ENCODE measurements at places on chromosomes 3 and 15.

DNA sequence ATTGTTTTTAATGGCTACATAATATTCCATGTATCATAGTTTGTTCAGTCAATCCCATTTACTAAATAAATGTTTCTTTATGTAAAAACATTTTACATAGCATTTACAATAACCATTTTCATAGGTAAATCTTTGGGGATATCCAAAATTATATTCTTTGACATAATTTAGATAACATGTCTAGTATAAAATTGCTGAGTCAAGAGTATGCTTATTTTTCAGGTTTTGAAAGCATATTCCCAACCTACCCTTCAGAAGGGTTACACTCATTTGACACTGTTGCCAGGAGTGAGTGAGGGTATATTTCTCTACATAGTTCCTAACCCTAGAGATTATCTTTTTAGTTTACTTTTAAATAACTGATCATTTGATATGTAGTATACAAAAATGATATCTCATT, 84.6 kb upstream of the ADAMTSL3 start:
- DNase-seq: no peak

DNA sequence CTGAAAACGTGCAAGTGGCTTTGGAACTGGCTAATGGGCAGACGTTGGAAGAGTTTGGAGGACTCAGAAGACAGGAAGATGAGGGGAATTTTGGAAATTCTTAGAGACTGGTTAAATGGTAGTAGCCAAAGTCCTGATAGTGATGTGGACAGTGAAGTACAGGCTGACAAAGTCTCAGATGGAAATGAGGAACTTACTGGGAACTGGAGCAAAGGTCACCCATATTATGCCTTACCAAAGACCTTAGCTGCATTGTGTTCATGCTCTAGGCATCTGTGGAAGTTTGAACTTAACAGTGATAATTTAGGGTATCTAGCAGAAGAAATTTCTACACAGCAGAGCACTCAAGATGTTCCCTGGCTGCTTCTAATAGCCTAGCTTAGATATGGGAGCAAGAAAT, 28.6 kb upstream of the SERPINI2 start:
- DNase-seq: no peak

- DNase-seq: no peak
Measured at GRCh38 chr3:98545940-98546339, 14.2 kb downstream of the GPR15 start.

- no peak for DNase-seq
Measured at GRCh38 chr3:115397433-115397832, 225.9 kb upstream of the GAP43 start.

DNA sequence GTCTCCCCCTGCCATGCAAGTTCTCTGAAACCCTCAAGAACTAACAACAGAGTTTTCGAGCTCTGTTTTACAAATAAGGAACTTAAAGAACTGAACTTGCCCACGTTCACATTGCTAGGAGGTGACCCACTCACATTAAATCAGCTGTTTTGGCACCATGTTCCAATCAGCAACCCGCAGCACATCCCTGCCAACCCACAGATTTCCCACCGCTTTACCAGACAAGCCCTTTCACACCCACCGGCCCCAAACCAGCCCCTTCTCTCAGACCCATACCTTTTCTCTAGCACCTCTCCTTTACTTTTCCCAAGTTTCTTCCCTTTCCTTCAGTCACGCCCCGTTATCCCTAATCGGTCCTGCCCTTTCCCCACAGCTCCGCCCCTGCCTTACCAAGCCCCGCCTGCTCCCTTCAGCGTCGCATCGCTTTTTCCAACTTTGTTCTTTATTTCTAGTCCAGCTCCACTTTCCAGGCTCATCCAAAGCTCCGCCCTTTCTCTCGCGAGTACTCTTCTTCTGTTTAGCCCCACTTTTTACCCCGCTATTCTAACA, 804 bp upstream of the BRPF1 start:
- no peak for DNase-seq

DNA sequence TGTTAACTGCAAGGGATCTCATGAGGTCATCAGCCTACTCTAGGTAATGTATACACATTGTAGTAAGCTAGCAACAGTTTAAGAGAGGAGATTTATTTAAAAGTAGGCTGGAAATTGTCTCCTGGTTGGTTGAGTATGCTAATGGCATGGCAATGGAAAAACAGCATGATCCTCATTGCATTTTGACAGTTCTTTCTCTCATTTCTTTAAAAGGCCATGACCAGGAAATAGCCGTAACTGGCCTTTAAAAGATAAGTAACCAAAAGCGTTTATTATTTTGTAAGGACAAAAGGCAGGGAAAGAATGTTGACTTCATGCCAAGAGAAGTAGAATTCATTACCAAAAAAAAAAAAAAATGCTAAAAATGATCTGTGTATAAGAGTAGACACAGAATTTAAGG, 310.3 kb downstream of the FGF12 start:
- no peak for DNase-seq

DNA sequence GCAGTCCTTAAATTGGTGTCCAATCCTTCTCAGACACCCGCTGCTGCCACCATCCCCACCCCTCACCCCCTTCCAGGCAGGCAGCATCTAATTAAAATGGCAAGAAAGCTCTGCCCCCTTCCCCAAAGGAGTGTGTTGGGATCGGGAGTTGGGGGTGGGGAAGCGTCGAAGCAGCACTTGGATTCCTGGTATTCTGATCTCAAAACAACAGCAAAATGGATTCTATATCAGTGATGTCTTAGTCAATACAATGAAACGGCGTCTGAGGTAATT, 1.4 kb downstream of the TNIK start:
- no peak for DNase-seq

DNA sequence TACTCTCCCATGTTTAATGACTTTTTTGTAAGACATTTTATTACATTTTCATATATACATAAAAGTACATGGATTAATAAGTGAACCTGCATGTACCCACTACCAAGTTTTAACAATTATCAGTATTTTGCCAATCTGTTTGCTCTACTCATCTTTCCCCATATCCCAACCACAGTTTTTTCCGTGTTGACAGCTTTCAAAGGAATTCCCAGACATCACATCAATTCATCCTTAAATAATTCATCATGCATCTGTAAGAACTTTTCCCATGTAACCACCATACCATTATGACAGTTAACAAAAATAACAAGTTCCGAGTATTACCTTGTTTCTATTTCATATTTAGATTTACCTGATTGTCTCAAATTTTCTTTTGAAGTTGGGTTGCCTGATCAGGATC, 436.7 kb downstream of the PDCD6IP start:
- DNase-seq: no peak

DNA sequence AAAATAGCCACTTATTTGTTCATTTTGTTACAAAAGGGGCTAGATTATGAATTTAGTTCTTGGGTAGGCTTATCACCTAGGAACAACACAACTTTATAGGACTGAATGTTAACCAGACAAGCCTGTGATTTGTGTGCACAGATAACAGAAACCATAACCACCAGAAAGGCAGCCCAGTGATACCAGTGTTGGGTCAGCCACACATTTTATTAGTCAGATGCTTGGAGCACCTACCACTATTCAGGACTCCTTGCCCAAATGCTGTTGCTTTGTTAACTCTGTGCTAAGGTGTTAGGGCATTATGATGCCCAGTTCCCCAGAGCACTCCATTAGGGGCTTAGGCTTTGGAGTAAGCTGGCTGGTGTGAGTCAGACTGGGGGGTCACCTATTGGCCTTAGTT, 22.5 kb downstream of the PLCL2 start:
- no peak for DNase-seq

- no peak for DNase-seq
Measured at GRCh38 chr3:108090049-108090700, 656 bp downstream of the CD47 start.

- DNase-seq: no peak
Measured at GRCh38 chr3:177902876-177903275, 633.4 kb upstream of the KCNMB2 start.

DNA sequence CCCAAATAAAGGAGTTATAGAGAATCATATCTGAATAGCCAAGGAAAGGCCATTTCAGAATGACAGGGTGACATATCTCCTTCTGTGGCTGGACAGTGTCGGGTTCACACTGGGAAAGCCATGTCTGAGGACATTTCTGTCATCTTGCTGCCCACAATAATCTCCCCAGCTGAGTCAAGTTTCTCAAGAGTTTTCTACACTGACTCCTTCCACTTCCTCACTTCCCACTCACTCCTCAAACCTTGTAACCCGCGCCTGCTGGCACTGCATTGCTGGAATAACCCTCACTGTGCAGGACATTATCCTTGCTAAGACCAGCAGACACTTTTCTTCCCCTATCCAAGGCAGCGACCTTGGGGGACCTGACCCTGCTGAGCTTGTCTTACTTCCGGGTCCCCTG, 5.3 kb upstream of the INSYN1 start:
- DNase-seq: no peak

- DNase-seq: no peak
Measured at GRCh38 chr3:98532709-98533571, 1.2 kb downstream of the GPR15 start.

DNA sequence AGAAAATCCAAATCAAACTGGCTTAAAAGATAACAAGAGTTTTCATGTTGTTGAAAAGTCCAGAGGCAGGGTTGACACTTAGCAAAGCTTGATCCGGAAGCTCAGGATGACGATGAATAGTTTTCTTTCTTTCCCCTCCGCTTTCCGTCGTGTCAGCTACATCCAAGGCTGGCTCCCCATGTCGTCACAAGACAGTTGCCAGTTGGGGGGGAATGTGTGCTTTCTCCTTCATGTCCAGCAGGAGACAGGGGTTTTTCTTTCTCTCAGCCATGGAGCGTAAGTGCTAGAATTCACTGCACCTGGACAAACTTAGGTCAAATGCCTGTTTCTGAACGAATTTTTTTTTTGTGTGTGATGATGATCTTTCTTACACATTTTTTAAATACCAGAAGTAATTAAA, 273.8 kb upstream of the RGMA start:
- no peak for DNase-seq

- no peak for DNase-seq
Measured at GRCh38 chr3:196169836-196170240, 41.4 kb downstream of the ZDHHC19 start.

- no peak for DNase-seq
Measured at GRCh38 chr3:149203758-149204157, 17.9 kb downstream of the CP start.

DNA sequence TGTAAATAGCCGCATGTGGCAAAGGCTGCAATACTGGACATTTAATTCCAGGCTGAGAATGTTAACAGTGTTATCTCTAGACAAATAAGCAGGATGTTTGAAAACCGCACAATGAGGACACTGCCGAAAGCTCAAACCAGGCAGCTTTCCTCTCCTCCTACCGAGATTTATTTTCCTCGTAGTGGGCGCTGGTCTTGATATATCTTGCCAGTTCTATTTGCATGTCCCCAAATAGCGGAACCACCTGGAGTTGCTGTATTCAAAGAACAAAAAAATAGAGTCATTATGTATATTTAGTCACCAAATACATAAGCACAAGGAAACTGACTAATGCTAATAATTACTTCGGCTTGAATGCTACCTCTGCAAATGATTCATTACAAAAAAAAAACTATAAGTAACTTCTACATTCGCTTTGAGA, 46.5 kb downstream of the CYFIP1 start:
- peak; percentile 83 for DNase-seq

DNA sequence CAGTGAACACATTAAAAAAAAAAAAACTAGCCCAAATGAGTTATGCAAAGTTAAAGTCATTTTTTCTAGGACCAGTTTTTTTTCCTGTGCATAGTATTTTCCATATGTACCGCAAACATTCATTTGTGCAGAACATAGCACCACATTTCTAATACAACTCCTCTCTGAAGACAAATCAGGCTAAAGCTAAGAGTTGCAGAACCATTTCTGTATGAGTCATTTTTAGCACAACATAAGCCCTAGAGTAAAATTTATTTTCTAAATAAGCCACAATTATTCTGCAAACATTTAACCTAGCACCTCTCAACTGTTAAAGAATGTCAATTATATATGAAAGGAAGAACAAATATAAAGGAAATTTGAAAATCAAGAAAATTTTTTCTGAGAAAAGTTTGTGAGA, 375.8 kb downstream of the TIGIT start:
- no peak for DNase-seq

DNA sequence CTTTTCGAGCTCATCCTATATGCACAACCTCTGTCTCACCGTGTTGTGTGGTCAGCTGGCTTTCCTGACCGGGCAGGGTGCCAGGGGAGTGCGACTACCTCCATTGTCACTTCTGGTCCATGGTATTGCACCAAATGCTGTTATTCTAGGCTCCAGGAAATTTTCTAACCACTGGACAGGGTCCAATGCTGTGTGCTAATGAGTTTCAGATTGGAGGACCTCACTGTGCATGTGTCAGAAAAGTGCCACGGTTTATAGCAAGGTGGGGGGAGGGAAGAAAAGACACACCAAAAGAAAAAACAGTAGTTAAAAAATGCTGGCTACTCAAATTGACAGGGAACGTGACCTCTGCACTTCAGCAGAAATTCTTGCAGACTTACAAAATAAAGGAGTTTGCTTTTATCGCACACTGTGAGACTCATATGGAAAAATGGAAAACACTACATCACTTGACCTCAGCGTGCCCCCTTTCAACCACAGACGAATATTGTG, 480.1 kb downstream of the FOXP1 start:
- DNase-seq: no peak

- DNase-seq: no peak
Measured at GRCh38 chr3:179093807-179094206, 22.2 kb upstream of the ZMAT3 start.

DNA sequence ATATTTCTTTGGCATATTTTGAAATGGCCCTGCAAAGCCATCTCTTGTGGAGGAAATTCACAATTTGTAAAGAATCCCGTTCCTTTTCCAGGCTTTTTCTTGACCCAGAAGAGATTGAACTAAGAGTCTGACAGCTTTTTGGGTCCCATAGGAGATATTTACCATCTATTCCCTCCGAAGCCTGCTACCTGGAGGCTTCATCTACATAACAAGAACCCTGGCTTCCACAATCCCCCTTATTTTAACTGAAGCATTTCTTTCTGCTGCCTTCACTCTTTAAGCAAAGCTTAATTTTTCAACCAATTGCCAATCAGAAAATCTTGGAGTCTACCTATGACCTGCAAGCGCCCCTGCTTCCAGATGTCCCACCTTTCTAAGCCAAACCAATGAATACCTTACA, 248.1 kb upstream of the GADL1 start:
- no peak for DNase-seq

DNA sequence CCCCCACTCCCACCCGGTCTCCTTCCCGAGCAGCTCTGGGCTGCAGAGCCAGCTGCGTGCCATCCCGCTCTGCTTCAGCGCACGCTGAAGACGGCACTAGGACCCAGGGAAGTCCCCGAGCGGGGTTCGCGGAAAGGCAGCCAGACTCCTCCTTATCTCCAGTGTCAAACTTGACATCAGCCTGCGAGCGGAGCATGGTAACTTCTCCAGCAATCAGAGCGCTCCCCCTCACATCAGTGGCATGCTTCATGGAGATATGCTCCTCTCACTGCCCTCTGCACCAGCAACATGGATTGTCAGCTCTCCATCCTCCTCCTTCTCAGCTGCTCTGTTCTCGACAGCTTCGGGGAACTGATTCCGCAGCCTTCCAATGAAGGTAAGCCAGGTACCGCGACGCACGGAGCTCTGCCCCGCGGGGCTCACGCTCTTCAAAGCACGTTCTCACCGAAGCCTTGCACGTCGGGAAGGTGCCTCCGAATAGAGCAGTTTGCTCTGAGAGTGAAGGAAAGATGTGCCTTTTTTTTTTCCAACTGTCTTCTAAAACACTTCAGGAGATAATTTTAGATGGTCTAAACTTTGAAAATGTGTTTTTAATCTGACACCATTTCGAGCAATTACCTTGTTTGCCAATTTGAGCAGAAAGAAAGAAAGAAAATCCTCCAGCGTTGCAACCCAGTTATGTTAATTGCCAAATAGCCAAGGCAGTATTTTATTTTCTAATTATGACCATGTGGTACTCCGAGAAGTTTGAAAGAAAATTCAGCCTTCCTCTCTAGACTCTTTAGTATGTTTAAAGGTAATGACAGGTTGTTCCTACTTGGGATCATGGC, at the start of gene EPHA3:
Gene EPHA3 (plus strand): TSS at position 161 of the 830 bp plus-strand sequence. CDS start 128 bp downstream, at position 289.
- peak; percentile 90 for DNase-seq

Data from NCI-H1417 treated with DMSO at 0.1 percent for 48 hours (cell line).